ENCODE measurements at places on chromosomes 3 and 15.

DNA sequence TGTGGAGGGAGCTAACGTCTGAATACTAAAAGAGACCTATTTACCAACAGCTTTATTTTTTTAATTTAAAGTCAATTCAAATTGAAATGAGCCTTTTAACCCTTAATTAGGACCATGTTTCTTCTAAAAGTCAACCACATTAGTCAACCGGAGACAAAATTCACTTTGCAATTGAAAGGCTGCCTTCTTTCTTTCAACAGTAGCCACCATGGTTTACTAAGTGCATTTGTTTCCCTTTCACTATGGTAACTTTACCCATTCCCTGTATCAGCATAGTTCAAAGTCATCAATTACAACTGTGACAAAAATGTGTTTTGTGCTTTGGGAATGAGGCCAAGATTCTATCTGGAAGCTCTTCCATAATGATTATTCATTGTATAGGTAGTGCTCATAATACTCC lies 225.4 kb downstream of the EPHA3 start:
- DNase-seq, result no peak

DNA sequence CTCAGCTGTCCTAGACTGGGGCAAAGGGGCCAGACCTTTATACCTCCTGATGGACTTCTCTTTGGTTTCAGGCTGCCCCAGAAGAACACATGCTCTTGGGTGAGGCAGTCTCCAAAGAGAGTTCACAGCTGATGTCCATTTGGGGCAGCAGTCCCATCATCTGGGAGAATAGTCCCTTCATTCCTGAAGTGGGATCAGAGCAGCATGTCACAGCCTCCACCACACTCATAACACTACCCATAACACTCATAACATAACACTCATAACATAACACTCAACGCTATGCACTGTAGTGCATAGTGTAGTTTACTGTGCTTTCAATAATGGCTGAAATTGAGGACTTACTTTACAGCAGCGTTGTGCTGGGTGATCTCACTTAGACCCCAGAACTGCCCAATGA lies 36.7 kb upstream of the PLCL2 start:
- DNase-seq, result no peak

GRCh38 chr3:192841428-192841827 lies 76.2 kb downstream of the MB21D2 start:
- no peak for DNase-seq

DNA sequence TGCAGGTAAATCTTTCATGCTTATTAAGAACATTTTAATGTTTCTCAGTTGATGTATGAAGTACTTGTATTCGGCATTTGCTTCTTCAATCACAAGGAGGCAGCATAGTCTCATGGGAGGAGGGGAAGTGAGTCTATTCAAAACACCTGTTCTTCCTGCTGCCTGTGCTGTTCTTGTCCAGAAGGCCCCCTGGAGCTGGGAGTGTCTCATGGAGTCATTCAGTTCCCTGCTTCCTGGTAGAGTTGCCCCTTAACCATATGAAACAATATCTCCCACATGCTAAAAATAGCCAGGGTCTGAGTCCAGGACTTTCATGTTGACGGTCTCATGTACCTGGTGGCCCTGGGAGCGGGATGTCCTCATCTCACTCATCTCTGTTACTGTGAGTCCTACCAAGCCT lies 15.5 kb upstream of the PPP1R2 start:
- peak; percentile 67 for DNase-seq

DNA sequence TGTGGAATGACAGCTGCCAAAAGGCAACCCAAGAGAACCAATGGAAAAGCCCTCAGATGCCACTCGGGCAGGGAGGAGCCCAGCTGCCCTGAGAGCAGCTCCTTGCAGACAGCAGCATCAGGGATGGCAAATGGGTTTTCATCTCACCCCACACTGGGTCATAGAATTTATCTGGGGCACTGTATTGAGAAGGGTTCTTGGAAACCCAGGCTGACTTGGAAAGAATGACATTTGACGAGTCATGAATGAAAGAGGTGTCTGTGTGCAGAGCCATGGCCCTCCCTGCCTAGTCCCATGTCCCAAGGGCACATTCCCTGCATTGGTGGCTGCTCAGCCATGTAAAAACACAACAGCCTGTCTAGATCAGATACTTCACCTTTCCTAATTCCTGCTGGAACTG lies 157.9 kb upstream of the BHLHE40 start:
- DNase-seq, result no peak

DNA sequence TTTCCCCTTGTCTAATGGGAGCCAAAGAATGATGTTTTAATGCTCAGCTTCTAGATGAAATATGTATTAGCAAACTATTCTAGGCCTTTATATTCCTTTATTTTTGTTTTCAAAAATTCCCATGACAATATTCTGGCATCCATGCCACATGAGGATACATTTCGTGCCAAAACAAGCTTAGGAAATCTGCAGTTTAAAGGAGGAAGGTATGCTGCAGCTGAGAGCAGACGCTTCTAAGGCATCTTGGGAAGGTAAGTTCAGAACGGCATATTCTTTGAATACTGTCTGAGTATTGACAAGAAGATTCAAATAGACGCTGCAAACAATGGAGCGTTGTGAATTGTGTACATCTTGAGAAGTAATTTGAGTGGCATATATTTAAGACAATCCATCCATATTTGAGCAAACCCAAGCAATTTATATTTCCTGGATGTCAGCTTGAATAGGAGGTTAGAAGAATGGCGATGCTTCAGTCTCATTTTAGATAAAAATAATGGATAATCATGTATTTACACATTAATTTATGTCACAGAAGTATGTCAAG lies 158.6 kb downstream of the RAP2B start:
- DNase-seq, result no peak

DNA sequence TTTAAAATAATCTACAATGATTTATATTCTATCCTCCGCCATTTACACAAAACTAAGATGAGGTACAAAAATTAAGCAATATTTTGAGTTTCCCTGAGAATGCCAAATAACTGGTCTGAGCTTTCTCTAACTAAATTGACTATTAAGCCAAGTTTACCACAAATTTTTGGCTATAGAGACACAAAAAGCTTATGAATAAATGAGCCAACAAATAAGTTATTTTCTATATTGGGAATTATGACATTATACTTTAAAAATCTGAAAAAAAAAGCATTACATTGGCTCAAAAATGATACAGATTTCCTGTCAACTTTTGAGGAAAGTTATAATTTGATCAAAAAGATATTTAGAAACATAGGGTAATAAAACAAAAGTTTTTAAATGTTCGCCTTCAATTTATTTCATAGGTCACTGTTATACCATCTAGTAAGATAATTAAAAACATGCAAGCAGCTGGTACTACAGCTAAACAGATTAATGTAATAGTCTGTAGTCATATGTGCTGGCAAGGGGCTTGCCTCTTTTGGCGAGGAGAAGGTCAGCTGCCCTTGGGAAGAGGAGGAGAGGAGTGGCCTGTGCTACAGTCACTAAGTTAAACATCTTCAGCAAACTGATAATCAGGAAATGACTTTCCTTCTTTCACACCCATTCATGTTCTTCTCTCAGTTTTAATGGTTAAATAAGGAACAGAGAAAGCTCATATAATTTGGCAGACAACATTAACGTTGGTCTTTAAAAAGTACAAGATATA lies 318.5 kb downstream of the TBC1D5 start:
- no peak for DNase-seq

DNA sequence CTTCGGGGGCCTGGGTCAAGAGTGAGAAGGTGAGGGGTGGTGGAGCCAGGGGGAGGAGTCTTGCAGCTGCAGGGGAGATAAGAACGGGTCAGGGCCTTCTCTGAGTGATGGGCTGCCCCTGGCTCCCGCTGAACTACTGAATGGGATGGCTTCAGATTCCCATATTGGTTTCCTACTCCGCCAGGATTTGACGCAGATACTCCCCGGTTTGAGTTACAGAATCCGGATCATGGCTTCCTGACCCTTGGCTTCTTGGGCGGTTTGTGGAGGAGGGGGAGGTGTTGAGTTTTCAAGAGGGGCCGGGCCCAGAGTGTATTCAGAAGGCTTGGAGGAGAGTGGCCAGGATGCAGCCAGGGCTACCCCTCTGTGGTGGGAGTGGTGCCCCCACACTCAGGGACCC lies 119.9 kb upstream of the ATP2B2 start:
- no peak for DNase-seq

- no peak for DNase-seq
Measured at GRCh38 chr15:91491101-91491950, 362.2 kb upstream of the SLCO3A1 start.

DNA sequence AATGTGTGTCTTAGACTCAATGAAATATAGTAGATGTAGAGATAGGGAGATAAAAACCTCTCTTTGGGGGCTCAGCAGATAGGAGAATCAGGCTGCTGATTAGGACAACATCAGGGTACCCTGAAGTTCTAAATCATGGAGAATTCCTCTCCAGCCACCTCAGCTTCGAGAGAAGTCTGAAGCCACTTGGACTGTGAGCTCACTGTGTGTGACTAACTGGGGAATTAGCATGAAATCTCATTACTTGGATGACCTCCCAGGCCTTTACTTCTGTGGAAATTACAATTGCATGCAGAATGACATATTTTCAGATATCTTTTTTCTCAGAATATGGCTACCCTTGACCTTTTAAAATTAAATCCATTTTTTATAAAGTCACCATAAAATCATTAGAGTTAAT lies 128.0 kb upstream of the MRPL3 start:
- no peak for DNase-seq

DNA sequence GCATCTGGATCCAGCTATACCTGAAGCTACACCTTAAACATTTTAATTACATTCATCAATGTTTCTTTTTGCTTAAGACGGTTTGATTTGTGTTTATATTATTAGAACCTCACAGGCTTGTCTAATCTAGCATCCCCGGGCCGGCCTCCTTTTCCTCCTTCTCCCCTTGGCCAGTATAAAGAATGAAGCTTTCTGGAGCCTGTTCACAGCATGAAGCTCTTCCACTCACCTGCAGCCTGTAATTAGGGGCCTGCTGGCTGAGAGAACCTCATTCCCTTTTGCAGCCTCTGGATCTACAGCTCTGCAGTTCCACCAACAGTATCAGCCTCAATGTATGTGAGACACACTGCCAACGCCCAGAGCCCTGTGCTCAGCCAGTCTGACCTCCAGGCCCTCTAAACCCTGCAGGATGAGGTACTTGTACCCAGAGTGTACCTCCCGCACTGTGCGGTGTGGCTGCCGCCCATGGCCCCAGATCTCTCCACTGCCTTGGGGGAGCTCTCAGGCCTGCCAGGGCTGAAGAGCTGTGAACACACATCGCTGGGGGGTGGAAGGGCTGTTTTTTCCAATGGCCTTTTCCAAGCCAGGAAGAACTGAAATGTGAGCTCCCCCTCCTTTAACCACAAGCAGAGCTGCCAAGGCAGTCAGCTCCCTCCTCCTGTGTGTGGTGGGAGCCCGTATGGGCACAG lies 114.7 kb upstream of the ALDH1A3 start:
- peak; percentile 42 for DNase-seq

DNA sequence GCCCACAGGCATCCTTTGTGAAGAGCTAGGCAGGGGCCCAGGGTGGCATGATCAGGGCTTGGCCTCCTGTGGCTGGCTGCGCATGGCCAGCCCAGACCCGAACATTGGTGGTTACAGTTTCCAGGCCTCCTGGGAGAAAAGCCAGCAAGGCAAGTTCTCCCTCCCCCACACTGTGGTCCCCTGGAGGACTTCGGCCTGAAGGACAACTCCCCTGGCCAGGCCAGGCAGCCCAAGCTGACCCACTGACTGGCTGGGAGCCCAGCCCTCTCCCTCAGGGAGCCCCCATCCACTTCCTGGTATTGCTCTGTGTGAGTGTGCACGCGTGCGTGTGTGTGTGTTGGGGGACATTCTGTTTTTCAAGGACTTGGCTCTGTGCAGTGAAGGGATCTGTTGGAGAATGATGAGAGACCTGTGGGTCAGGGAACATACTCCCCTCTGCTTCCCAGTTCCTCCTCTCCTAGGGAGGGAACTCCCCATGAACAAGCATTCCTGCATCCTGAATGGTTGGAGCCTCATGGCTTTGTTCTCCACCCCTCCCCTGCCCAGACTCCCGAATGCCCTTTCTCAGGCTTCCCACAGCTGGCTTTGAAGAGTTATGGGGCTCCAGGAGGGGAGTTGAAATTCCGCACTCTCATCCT lies 29.5 kb downstream of the CORO2B start:
- DNase-seq, result no peak

- DNase-seq, result no peak
Measured at GRCh38 chr15:62834686-62835329, 207.7 kb upstream of the TPM1 start.

- no peak for DNase-seq
Measured at GRCh38 chr15:60720086-60720485, 241.1 kb upstream of the ICE2 start.

DNA sequence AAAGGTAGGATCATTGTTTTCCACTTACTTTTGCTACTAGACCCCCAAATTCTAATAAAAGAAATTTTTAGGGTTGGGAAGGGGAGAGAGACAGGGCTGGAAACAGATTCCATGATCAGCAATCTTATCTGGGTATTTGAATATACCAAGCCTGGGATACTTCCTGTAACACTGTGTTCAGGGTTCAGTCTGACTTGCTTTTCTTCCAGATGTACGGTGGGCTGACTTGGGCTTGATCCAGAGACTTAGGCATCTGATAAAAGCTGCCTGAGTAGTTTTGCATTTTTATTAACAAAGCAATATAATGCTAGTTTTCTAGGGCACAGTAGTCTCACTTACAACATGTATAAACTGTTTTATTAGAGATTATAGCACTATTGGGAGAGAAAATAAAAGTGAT lies 49.2 kb downstream of the KCNMB2 start:
- DNase-seq, result no peak

- DNase-seq, result no peak
Measured at GRCh38 chr3:102614585-102614984, 179.8 kb downstream of the ZPLD1 start.

DNA sequence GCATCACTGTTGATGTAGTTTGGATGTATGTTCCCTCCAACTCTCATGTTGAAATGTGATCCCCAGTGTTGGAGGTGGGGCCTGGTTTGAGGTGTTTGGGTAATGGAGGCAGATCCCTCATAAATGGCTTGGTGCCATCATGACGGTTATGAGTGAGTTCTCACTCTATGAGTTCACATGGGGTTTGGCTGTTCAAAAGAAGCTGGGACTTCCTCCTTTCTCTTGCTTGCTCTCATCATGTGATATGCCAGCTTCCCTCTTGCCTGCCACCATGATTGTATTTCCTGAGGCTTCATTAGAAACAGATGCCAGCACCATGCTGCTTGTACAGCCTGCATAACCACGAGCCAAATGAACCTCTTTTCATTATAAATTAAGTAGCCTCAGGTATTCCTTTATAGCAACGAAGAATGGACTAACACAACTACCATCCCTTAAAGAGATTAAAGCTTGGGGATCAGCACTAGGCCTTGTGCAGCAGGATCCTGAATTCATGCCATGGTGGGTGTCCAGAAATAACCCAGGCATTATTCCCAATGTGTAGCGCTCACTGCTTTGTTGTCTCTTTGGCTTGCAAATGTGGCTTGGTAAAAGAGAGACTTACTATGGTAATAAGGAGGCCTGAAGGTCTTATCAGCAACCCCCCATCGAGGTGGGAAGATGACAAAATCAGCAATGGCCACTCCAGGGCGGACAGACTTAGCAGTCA lies 41.9 kb downstream of the NDUFB4 start:
- DNase-seq, result no peak
